ENCODE measurements at places on chromosomes 12 and 14.

GRCh38 chr14:95043314-95043713 lies 114.0 kb downstream of the DICER1 start:
- no peak for DNase-seq

- DNase-seq = no peak
Measured at GRCh38 chr12:21518451-21518850, 7.6 kb upstream of the SPX start.

DNA sequence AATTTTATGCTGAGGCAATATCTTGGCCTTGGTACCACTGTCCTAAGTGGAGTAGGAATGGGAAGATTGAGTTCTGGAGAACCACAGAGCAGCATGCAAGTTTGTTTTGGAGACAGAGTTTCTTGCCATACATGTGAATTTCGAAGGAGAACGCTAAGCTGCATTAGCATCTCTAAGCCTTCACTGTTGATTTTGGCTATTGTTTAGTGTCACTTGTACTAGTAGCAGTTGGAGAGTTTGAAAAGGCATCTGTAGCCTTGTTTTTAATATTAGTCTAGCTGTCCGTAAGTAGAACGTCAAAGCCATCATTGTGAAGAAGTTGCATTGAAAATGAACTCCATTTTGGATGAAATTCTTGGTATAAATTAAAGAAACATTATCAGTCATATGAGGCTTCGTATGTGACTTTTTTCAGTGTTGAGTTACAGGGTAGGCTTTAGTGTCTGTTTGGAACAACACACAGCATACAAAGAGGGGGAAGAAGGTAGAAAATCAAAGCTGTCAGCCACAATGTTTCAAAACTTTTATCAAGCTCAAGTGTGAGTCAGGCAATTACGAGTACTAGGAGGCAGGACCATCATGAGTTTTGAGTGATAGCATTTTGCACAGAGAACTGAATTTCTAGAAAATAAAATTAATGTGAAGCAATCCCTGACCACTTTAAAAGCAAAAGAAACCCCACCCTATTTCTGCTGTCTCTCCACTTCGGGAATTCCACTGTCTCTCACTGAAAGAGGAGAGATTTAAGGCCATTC lies 70.2 kb upstream of the NAV3 start:
- DNase-seq = no peak

- DNase-seq = no peak
Measured at GRCh38 chr14:56085471-56085870, 32.7 kb upstream of the PELI2 start.

- DNase-seq = no peak
Measured at GRCh38 chr14:73567358-73567757, 1.7 kb upstream of the ACOT2 start.

DNA sequence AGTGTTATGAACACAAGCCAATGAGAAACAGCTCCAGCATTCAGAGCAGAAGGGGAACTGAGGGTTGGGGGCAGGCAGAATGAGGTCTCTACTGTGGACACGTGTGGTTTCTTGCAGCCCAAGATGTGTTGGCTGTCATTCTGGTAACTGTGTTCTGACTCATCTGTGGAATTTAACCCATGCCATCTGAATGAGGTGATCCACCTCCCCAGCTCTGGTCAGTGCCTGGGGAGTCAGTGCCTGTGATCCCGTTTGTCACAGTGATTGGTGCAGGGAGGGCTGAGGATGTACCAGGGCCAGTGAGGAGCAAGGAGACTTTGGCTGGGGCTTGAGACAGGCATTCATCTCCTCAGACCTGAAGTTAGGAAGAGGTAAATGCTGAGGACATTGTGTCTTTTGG lies 216.8 kb downstream of the MSRB3 start:
- DNase-seq = no peak

Measured in retina (tissue), 1 donor.